ENCODE measurements at places on chromosomes 13 and 19.

DNA sequence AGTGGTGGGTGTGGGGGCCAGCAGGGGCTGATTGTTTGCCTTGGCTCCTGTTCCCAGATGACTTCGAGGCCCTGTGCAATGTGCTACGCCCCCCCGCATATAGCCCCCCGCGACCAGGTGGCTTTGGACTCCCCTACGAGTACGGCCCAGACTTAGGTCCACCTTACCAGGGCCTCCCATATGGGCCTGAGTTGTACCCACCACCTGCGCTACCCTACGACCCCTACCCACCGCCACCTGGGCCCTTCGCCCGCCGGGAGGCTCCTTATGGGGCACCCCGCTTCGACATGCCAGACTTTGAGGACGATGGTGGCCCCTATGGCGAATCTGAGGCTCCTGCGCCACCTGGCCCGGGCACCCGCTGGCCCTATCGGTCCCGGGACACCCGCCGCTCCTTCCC is 25.7 kb downstream of the LTBP4 start:
- DNase-seq: no peak

GRCh38 chr19:814152-815078 is 7.3 kb downstream of the PLPPR3 start:
- no peak for DNase-seq

- DNase-seq: no peak
Observed at GRCh38 chr13:105502193-105502592, 1033.3 kb downstream of the EFNB2 start.

- DNase-seq: no peak
Observed at GRCh38 chr13:76783798-76784197, 102.4 kb downstream of the KCTD12 start.

Data from dermis microvascular lymphatic vessel endothelial cell (primary cell).